NCI-H446 (cell line): ENCODE measurements at places on chromosomes 7 and 10.

- no peak for DNase-seq
These were observed 201.6 kb downstream of the LRRTM3 start for GRCh38 chr10:67127441-67127840.

DNA sequence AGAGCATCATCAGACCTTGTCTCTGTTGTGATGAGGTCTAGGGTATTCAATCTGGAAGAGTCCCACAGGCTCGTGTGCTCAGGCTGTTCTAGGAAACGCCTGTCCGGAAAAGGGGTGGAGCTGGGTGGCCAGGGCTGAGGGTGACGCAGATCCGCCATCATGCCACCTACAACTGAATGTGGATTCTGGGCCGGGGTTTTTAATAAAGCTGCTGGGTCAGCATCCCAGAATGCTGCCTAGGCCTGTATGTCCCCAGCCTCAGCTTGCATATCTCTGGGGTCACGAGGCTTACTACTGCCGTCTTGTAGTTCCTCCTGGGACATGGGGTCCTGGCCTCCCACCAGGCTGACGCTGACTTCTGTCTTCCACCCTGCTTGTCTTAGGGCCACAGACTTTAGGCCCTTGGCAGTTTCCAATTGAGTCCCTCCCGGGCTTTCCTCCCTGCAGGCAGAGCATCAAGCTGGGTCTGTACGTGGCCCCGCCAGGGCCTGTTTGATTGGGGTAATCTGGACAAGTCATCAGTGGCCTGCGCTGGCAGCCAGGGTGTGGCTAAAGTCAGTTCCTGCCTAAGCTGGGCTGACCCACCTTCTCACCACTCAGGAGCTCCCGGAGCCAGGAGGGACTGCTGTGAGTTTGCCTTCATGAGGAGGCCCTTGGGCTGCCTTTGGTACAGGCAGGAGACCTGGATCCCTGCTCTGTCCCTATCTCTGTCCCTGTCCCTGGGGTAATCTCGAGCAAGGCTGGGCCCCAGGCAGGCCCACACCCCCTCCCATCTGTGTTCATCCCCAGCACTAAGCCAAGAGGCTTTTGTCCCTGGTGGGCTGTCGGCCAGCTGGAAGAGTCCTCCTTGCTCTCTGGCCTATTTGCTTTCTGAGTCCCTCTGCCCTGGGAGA is 79.9 kb downstream of the ZMIZ1 start:
- no peak for DNase-seq

- DNase-seq: no peak
These were observed 2.4 kb upstream of the DENND10 start for GRCh38 chr10:119101366-119102098.

DNA sequence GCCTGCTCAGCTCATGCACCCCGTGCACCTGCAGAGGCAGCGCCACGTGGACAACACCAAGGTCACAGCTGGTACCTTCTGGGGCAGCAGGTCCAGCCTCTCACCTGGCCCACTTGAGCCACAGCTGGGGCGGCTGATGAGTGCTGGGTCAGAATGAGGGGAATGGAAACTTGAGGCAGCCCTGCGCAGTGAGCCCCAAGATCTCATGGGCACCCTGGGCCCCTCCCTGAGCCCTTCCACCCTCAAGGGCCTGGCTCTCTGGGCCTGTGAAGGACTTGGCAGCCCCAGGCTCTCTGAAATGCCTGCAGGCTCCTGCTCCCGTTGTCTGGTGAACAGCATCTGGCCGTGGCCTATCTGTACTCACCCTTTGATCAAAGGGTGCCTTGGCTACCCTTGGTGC is 112.7 kb downstream of the TCERG1L start:
- no peak for DNase-seq

GRCh38 chr10:7889947-7890542 is 71.7 kb downstream of the TAF3 start:
- DNase-seq: no peak

DNA sequence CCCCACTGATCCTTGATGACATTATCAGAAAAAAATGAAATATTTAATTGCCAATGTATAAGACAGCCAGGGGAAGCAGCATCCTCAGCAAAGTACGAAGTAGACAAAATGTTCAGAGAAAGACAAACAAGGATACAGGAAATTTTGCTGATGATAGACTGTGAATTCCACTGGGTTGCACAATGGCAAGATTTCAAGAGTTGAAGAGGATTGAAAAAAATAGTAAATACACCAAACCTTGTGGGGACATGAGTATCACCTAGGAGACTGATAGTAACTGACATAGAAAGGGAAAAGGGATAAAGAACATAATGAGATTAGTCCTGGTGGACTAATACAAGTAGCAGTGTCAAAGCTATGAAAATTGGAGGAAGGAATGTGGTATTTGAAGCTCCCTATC is 16.5 kb downstream of the CNOT4 start:
- DNase-seq: no peak

GRCh38 chr7:23533238-23533604 is 1.4 kb upstream of the TRA2A start:
- no peak for DNase-seq

GRCh38 chr7:11436316-11436715 is 395.7 kb downstream of the THSD7A start:
- no peak for DNase-seq

DNA sequence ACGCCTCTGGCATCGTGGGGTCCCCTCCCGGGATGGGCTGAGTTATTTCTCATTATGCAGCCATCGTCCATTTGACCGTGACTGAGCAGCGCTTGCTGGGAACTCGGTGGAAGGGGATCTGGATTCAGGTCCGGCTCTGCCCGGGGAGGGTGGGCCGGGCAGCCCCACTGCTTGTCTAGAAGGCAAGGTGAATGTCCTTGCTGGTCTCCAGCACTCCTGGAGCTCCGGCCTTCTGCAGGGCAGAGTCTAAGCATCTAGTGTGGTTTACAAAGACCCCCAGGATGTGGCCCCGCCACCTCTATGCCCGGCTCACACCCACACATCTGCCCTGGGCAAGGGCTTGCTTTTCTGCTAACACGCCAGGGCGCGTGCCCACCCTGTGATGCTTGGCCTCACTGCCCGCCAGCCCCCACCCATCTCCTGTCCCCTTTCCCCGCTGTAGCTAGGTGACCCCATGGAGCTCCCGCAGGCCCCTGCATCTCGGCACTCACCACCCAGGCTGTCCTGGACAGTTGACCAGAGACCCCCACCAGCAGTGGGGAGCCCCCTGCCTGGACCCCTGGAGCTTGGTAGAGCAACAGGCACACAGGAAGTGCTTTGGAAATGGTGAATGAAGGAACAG is 151.0 kb upstream of the CHST15 start:
- no peak for DNase-seq

- no peak for DNase-seq
These were observed 19.1 kb upstream of the KLF6 start for GRCh38 chr10:3803927-3804741.

GRCh38 chr7:87404674-87405073 is 59.2 kb downstream of the CROT start:
- DNase-seq: no peak

DNA sequence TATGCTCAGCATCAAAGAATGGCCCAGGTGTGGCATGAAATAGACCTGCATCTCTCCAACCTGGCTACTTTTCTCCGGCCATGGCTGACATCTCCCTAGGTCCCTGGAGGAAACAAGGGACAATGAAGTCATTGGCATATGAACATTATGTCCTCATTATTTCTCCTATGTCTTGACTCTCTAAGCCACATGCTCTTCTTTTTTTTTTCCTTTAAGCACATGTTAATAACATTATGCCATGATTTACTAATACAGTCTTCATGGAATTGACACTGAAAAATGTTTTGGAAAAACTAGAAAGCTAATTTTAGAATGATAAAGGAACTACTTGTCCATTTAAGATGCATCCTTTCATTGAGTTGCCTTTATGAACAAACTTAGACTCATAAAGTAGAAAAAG is 628.9 kb downstream of the TNS3 start:
- DNase-seq: no peak

- no peak for DNase-seq
These were observed 77.2 kb downstream of the CDH23 start for GRCh38 chr10:71473671-71474599.
